ENCODE measurements at places on chromosomes 6 and 20.

- DNase-seq = no peak
- H3K27ac ChIP-seq = no peak overlapping the region
- H3K27me3 ChIP-seq = peaks cover 91% of the 10 kb centered on the region
- H3K4me3 ChIP-seq = no peak overlapping the region
- no peaks in the 10 kb centered on the region for H3K36me3 ChIP-seq
- no peaks in the 10 kb centered on the region for H3K4me1 ChIP-seq
Observed at GRCh38 chr6:50706575-50706974, 6.8 kb upstream of the TFAP2D start.

GRCh38 chr6:157020398-157020797 lies 243.2 kb downstream of the ARID1B start:
- DNase-seq = peak; percentile 23
- peak overlapping the region; percentile 97 for H3K27ac ChIP-seq
- H3K27me3 ChIP-seq = no peaks in the 10 kb centered on the region
- H3K36me3 ChIP-seq = no peaks in the 10 kb centered on the region
- peaks cover 28% of the 10 kb centered on the region for H3K4me1 ChIP-seq

DNA sequence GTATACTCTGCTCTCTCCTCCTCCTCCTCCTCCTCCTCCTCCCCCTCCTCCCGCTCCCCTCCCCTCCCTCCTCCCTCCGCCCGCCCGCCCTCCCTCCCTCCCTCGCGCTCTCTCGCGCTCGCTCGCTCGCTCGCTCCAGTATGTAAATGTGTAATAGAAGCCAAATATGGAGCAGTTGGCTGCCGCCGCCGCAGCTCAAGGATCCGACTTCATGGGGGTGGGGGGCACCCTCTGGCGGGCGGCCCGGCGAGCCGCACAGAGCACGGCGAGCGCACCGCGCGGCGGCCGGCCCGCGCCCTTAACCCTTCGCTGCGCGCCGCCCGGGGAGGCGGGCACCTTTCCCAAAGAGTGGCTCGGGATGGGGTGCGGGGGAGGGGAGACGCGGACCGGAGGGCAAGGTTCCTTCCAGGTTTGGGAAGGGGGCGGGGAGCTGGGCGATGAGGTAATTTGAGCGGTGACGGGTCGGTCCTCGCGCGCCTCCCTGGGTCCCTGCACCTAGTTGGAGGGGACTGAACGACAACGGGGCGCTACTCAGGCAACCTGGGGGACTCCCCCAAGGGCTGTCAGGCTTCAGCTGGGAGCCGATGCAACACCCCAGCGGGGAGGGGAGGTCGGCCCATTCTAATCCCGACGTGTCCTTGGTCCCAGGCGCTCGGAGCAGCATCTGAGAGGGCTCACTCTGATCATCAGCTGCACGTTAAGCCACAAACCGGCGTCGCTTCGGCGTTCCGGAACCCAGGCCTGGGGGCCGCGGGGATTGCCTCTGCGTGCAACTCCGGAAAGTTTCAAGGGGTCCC lies 409 bp upstream of the ATXN1 start:
- H3K4me1 ChIP-seq = peaks cover 42% of the 10 kb centered on the region
- DNase-seq = peak; percentile 96
- no peaks in the 10 kb centered on the region for H3K27me3 ChIP-seq
- peak overlapping the region; percentile 63 for H3K27ac ChIP-seq
- no peaks in the 10 kb centered on the region for H3K36me3 ChIP-seq

DNA sequence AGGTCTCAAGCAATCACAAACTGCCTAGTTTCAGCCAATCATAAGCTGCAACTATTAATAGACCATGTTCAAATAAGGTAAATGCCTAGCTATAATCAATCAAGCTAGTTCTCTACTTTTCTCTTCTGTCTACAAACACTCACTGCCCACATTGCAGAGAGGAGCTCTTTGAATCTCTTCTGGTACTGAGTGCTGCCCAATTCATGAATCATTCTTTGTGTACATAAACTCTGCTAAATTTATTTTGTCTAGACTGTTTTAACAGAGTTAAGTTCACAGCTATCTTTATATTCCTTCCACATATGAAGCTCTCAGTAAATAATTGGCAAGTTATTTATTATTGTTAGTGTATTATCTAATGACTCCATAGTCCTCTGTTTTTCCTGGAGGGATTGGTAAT lies 411.0 kb downstream of the EPHA7 start:
- no peak overlapping the region for H3K4me3 ChIP-seq
- no peaks in the 10 kb centered on the region for H3K27me3 ChIP-seq

GRCh38 chr6:47195011-47195650 lies 114.6 kb downstream of the TNFRSF21 start:
- DNase-seq = peak; percentile 7
- H3K27me3 ChIP-seq = no peaks in the 10 kb centered on the region

DNA sequence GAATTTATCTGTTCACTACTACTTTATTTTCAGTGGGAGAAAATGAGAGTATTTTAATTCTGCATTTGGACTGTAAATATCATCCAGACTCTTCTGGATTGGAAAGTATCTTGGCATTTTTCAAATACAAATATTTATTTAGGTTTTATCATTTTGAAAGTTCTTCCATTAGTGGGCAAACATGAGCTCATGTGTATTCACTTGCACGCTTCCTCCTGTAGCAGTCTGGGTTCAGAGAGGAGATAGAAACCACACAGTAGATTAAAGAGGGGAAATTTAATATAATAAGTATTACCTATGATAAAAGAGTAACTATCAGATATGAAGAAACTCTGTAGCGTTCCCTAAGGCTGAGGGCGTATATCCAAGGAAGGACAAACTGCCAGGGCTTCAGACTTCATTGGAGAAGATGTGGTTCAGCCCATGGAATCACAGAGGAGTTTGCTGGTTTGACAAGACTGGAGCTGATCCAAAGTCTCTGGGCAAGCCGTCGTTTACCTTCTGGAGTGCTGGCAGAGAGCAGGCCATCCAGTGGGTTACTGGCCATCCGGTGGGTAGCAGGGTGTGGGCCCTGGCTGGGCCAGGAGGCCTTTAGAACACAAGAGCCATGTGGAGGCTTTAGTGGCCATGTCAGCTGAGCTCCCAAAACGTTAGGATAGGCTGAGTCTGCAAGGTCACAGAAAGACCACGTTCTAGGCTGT lies 44.3 kb downstream of the KCNS1 start:
- no peaks in the 10 kb centered on the region for H3K27me3 ChIP-seq
- H3K4me1 ChIP-seq = no peaks in the 10 kb centered on the region
- DNase-seq = no peak

DNA sequence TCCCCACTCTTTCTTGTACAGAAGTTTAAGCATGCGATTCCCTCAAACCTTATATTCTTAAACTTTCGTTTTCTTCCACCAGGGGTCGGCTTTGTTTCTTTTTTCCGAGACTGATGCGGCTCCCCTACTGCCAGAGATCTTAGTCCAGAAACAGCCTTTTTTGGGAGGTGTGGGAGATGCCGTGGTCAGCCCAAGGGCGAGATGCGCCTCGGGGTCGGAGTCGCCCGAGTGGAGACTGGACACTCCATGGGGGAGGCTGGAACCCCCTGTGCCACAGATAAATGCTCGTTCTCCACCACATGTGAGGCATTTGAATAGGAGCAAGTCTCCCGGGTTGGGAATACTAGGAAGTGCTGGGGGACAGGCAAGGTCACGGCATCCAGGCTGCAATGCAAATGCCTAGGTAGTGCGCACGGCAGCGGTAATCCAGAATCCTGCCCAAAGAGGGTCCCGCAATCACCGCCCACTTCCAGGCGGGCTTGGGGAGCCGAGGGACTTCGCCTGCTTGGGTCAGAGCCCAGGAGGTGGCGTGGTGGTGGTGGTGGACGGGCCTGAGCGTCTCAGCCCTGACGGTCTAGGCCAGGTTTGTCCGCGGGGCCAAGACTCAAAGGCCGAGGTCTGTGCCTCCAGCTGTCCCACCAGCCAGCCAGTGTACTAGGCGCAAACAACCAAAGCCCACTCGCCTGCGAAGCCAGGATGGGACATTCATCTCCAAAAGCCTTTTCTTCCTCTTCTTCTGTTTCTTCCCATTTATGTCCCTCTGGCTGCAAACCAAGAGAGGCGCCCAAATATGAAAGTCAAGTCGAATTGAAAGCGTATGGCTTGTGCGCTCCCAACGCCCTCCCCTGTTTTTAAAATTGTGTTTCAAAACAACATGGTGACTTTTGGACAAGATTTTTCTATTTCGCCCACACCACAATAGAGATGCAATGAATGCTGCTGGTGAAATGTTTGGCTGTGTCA lies 39.3 kb upstream of the OSTM1 start:
- H3K27me3 ChIP-seq = peaks cover 80% of the 10 kb centered on the region
- H3K4me3 ChIP-seq = peak overlapping the region; percentile 37
- no peaks in the 10 kb centered on the region for H3K36me3 ChIP-seq
- H3K4me1 ChIP-seq = peaks cover 29% of the 10 kb centered on the region
- H3K27ac ChIP-seq = no peak overlapping the region

DNA sequence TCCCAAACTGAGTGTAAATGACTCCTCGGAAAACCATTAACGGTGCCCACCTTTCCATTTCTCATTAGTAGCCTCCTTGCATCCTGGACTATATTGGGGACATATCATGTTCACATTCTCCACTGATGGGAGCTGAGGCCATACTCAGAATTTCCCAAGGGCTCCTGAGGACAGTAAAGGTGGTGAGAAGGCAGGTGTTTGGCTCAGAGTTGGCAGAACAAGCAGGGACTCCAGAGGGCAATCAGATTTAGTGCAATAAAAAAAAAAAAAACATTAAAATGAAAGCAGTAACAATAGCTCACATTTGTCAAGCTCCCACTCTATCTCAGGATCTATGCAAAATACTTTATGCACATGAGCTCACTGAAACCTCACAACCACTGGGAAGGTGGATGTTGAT lies 401.4 kb downstream of the MAFB start:
- H3K27ac ChIP-seq = no peak overlapping the region
- no peaks in the 10 kb centered on the region for H3K27me3 ChIP-seq
- no peaks in the 10 kb centered on the region for H3K36me3 ChIP-seq
- DNase-seq = no peak
